ENCODE measurements at places on chromosomes 13 and 19. TPM values are rescaled to one million over a fixed set of nuclear protein-coding genes. Genes with fewer than 3 reads are reported as not detected.

The PDX1 gene
- not detected for total RNA-seq

- DNase-seq = no peak
These were observed 556.3 kb upstream of the ARGLU1 start for GRCh38 chr13:107124129-107124718.

DNA sequence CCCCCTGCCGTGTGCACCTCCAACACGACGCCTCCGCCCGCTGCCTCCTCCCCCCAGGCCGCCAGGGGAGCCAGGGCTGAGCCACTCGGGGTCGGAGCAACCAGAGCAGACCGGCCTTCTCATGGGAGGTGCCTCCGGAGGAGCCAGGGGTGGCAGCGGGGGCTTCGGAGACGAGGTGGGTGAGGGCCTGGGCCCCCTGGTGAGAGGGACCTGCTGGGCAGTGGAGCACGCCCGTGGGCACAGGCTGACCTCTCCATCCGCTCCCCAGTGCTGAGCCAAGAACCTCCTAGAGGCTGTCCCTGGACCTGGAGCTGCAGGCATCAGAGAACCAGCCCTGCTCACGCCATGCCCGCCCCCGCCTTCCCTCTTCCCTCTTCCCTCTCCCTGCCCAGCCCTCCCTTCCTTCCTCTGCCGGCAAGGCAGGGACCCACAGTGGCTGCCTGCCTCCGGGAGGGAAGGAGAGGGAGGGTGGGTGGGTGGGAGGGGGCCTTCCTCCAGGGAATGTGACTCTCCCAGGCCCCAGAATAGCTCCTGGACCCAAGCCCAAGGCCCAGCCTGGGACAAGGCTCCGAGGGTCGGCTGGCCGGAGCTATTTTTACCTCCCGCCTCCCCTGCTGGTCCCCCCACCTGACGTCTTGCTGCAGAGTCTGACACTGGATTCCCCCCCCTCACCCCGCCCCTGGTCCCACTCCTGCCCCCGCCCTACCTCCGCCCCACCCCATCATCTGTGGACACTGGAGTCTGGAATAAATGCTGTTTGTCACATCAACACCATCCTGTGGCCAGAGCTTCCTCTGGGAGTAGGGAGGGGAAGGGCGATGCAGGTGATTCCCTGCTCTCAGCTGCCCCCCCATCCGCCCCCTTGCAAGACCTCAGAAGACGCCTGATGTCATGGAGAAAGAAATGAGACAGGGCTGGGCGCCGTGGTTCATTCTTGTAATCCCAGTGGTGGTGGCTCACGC, 12.0 kb downstream of the BCAM start:
- no peak for DNase-seq

The PCDH17 gene
- total RNA-seq = 0.07 TPM

DNA sequence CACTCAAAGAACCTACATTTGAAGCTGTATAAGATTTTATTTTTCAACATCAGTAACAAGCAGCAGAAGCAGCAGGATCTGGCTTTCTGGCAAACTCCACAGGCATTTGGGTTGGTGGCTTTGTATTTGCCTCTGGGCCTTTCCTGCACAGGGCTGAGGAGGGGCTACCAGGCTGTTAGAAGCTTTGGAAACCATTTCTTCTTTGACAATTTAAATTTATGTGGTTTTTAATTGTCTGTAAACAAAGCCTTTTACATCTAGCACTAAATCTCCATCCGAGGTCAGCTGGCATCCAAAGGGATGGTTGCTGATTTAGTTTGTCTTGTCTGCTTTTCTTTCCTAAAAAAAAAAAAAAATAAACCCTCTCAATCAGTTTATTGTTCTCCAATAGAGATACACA, 127.5 kb upstream of the OBI1 start:
- DNase-seq = no peak

GRCh38 chr19:47633996-47634395, 25.1 kb downstream of the BICRA start:
- no peak for DNase-seq

DNA sequence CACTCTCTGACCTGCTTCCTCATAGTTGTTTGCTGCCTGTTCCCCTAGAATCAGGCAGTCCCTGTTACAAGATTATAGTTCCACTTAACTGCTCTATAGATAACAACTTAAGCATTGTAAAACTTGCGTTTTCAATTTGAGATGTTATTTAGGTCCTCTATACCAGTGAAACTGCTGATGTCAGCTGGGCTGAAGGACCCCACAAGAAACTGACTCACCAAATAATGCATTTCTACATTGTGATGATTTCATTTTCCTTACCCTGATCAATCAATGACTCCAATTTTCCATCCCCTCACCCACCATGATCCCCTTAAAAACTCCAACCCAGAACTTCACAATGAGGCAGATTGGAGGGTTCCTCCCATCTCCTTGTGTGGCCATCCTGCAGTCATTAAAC, 280.7 kb downstream of the SLITRK1 start:
- DNase-seq = no peak

The AMER2 gene
- total RNA-seq = not detected

The PSG7 gene
- total RNA-seq = not detected

GRCh38 chr13:71382285-71382684, 484.7 kb downstream of the DACH1 start:
- DNase-seq = no peak

The ATXN8OS gene
- total RNA-seq = not detected

DNA sequence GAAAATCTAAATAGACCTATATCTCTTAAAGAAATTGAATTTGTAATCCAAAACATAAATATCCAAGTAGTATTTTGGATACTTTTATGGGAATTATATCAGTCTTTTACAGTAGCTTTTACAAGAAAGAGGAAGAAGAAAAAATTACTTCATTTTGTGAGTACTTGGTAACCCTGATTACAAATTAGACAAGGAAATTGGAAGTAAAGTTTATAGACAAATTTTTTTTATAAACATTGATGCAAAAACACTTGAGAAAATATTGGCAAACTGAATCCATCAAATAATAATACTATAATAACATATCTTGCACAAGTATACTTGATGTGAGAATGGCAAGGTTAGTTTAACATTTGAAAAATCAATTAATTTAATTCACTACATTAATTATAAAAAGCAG, 954.1 kb upstream of the MIR17HG start:
- DNase-seq = no peak

- DNase-seq = no peak
These were observed 24.2 kb downstream of the MIPEP start for GRCh38 chr13:23865026-23865425.

The ERICH6B gene
- total RNA-seq = not detected

GRCh38 chr19:12676928-12677327, 4.8 kb downstream of the DHPS start:
- DNase-seq = no peak

GRCh38 chr13:19596960-19597361, 35.6 kb upstream of the TPTE2 start:
- no peak for DNase-seq

GRCh38 chr13:99153219-99153618, 47.4 kb upstream of the UBAC2 start:
- no peak for DNase-seq

The ZIC2 gene
- total RNA-seq = 0.08 TPM

- DNase-seq = no peak
These were observed 61.7 kb downstream of the COLGALT1 start for GRCh38 chr19:17616961-17617806.

The RFPL4A gene
- total RNA-seq = not detected

- DNase-seq = no peak
These were observed 92.7 kb upstream of the SLC7A1 start for GRCh38 chr13:29688193-29688592.

The CALR gene
- total RNA-seq = 933 TPM

The NLRP11 gene
- total RNA-seq = not detected

DNA sequence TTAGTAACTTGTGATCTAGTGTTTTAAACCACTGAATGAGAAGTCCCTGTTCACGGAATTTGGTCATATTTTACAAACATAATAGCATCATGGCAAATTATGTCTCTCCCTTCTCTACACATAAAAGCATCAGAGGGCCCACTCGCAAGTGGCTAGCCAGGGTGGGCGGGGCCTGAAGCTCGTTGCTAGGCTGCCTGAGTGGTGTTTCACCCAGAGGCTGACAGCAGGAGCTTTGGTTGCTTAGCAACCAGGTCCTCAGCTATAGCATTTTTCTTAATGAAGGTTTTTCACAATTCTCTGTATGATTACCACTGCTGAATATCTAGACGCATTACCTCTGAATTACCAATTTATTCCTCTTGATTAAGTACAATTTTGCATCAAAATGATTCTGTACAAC, 126.5 kb downstream of the NALCN start:
- no peak for DNase-seq

The NCAN gene
- 0.20 TPM for total RNA-seq

GRCh38 chr13:24168392-24168750, 7.9 kb downstream of the SPATA13 start:
- no peak for DNase-seq

Data from activated T-helper 1 cell treated with anti-CD3 and anti-CD28 coated beads, Interleukin-12 subunit alpha, Interleukin-12 subunit beta, Interleukin-2, Interleukin-4 antibody, amounts not matched to agents 30 ng/mL and 10 ng/mL and 1 ng/mL, durations not matched to agents 14 hours and 24 hours and 36 hours (primary cell).